NAMALWA (cell line): ENCODE measurements at places on chromosomes 2 and 18.

DNA sequence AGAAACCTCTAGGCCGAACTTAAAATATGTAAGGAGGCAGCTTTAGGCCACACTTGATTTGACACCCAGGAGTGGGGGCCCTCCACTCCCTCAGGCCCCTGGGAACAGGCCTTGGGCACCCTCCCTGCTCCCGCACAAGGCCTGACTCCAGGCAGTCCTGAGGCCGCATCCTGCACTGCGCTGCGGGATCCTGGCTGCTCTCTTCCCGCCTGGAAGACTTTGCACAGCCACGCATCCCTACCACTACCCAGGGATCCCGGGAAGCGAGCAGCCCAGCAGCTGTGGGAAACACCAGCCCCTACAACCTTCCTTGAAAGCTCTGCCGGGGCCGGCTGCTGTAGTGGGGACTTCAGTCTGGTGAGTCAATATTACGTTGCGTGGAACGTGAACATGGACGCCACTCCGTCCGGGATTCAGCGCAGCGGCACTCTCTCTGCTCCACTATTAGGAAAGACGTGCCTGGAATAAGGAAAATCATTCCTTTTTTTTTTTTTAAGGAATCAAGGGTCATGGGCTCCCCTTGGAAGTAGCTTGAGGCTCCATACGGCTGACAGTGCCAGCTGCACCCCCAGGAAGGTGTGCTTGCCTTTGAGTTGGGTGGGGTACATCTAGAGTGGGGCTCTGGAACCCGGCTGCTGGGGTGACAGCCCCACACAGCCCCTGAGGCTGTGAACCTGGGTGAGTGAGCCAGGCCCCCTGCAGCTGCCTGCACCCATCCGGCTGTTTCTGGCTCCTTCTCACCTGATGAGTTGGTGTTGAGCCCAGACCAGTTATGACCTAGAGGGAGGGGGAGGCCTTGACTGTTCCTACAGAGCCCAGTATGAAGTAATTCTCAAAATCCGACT, 119.2 kb upstream of the TMEM18 start:
- no peak for DNase-seq

- DNase-seq, result no peak
These were observed 266.6 kb downstream of the ETAA1 start for GRCh38 chr2:67663776-67664175.

DNA sequence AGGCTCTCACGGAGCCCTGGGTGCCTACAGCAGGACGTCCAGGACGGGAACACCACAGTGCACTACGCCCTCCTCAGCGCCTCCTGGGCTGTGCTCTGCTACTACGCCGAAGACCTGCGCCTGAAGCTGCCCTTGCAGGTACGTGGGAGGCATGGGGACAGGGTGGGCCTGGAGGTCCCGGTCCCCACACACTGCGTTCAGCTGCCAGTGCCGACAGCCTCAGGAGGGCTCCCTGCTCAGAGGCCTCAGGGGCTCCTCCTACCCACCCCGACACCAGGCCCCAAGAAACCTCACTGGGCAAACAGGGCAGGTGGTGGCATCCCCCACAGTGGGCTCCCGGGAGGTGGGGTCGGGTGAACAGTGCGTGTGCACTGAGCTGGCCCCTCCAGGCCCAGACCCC, 10.8 kb downstream of the ANO7 start:
- DNase-seq, result no peak

DNA sequence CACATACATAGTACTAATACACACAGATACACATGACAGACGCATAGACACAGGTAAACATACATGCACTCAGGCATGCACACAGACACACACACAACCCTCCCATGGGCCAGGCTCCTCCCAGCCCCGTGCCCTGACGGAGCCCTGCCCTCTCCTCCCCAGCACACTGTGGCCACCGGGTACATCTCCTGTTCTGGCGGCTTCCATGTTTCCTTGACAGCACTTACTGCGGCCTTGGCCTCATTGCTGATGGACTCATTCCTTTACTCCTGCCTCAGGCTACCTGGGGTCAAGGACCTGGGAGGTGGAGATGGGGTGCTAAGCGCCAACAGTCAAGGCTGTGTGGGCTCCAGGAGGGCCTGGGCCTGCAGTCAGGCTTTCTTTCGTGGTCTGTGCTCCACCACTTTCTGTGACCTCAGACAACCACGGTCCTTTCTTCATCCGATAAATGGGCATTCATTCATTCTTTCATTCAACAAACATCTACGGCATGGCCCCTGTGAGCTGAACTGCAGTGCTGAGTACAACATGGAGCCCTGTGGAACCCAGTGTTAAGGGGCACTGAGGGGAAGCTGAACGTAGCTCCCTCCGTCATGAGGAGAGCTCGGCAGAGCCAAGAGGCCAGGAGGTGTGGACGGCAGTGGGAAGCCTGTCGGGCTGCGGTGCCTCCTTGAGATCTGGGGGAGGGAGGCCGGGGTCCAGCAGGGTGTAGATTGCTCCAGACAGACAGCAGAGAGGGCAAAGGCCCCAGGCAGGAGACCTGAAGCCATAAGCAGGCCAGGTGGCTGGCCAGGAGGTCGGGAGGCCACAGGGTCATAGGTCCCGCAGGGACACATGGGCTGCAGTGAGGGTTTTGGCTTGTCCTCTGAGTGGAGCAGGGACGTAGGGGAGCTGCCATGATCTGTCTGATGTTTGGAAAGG, 190.4 kb upstream of the HDAC4 start:
- DNase-seq, result no peak

DNA sequence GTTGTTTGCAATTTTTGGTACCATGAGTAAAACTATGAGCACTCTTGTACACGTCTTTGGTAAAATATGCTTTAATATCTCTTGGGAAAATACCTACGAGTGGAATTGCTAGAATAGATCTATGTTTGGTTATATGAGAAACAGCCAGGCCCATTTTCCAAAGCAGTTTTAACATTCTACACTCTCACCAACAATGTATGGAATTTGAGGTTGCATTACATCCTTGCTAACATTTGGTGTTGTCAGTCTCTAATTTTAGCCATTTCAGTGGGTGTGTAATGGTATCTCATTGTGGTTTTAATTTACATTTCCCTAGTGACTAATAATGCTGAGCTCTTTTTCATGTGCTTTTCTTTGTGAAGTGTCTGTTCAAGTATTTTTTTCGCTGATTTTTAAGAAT, 118.9 kb upstream of the TCF4 start:
- DNase-seq, result no peak

DNA sequence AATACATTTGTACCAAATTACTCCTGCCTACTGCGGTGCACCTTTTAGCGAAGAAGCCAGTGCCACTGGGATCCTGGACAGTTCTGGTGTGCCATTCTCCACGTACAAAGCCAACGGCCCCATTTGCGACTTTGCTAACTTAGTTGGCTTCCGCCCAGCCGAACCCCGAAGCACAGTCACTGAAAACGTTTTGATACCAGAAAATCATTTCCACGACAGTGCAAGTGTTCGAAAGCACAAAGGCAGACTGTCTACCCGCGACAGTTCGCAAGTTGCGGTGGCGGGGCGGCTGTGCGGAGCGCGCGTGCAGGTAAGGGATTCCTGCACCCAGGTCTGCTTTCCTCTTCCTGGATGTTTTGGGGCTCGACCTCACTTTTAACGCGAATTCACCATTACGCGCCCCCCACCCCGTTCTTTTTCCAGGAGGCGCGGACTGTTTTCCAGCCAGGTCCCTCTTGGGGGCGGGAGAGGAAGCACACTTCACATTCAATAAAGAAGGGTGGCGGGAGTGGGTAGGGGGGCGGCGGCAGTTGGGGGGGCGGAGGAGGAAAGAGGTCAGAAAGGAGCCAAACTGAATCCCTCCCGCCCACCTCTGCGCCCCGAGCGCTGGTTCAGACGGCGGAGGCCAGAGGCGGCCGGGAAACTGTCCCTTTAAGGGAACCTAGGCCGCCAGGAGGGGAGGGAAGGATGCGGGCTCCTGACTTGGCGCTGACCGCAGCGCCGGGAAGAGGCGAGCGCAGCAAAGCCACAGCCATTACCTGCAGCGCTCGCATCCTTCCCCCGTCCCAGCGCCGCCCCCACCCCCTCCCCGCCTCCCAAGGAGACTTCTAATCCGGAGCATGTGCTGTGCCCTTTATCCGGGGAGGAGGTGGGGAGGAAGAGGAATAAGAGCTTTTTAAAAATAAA, 107.4 kb upstream of the KCTD1 start:
- no peak for DNase-seq

- no peak for DNase-seq
These were observed 17.3 kb upstream of the CNDP2 start for GRCh38 chr18:74478880-74479279.

GRCh38 chr2:47033102-47033880, 117.7 kb upstream of the MCFD2 start:
- DNase-seq, result no peak

DNA sequence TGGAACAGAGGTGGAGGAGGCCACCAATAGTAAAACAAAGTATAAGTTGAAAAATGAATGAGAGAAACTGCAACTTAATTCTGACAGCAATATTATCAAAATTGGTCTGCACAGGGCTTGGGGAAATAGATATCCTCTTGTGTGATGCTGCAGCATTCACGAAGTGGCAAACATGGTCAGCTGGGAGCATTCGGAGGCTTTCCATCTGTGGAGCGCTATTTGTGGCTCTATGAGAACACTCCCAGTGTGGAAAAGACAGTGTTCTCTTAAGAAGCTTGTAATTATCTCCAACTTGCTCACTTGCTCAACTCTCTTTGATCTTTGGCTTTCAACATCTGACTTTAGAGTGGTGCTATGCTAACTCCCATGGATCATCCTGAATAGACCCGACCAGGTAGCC, 3.1 kb upstream of the FLACC1 start:
- DNase-seq, result no peak

GRCh38 chr18:58898010-58898799, 33.5 kb downstream of the ZNF532 start:
- no peak for DNase-seq

DNA sequence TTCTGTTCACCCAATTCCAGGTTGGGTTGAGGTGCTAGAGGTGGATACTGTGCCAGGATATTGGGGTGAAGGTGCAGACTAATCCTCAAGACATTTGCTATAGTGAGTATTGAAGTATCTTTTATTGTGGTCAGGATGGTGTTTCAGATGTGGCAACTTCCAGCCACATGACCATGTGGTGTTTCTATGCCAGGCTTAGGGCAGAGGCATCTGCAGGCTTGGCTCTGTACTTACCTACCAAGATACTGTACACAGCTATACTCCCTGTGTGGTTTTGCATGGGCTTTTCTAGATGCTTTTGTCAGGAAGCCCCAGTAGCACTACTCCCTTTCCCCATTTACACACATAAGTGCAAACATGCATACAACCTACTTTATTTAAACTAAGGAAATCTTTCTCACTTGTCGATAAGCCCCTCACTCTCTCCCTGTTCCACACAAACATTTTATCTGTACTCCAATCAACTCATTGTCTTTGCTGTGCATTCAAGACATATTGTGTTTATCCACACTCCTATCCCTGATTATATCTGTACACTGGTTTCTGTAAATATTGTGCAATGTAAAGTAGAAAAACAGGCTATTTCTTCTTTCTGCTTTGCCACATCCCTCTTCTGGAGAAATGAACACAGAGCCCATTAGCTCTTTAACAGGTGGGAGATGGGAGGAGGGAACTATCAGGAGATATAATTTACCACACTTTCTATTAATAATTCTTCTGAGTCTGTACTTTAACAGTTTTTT, 12.3 kb downstream of the ARL6IP6 start:
- DNase-seq, result no peak

DNA sequence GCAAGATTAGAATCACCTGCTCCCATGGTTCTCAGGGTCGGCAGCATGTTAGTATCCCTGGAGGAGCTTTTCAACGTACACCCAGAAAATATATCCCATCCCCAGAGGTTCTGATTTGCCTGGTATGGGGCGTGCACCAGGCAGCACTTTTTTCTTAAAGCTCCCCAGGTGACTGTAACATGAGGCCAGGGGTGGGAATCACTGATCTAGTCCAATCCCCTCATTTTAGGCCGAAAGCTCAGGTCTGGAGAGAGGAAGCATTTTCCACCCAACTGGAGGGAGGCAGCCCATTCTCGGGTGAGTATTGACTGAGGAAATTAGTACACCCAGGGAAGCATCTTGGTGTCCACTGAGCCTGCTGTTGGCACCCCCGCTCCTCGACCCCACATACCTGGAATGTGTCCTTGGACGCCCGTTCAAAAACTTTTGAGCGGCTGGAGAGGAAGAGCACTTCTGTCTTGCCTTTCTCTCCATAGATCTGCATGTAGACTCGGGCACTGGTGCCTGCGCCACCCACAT, 94.3 kb downstream of the LOXHD1 start:
- DNase-seq, result no peak

DNA sequence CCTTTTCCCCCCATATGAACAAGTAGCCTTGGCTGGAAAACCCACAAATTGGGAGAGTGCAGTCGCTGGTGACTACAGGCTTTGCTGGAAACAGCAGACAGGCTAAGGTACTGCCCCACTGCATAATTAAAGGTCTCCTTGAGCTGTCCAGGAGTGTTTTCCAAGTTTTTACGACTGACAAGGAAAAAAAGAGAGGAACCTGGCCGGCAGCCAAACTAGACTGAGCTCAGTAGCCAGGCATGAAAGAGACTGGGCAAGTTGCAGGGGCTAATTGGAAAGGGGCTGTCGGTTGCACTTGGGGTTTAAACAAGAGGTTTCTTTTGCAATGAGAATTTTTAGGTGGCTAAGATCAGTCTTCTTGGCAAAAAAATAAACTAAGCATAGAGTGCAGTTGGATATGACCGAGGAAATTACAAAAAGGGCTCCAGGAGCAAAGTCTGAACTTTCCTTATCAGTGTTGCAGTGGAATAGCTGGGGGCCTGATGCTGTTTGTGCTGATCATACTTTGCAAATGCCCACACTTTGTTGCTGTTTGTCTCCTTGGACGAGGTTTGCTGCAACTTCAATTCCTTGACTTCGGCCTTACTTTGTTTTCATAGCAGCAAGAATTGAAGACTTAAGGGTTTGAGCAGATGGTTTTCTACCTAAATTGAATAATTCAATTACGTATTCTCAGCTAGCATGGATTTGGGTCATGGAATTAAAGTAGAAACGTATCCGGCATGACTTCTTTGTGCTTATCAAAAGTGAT, 2.1 kb downstream of the GULP1 start:
- DNase-seq, result no peak

- DNase-seq, result no peak
These were observed 31.8 kb downstream of the C1D start for GRCh38 chr2:68031043-68031442.

DNA sequence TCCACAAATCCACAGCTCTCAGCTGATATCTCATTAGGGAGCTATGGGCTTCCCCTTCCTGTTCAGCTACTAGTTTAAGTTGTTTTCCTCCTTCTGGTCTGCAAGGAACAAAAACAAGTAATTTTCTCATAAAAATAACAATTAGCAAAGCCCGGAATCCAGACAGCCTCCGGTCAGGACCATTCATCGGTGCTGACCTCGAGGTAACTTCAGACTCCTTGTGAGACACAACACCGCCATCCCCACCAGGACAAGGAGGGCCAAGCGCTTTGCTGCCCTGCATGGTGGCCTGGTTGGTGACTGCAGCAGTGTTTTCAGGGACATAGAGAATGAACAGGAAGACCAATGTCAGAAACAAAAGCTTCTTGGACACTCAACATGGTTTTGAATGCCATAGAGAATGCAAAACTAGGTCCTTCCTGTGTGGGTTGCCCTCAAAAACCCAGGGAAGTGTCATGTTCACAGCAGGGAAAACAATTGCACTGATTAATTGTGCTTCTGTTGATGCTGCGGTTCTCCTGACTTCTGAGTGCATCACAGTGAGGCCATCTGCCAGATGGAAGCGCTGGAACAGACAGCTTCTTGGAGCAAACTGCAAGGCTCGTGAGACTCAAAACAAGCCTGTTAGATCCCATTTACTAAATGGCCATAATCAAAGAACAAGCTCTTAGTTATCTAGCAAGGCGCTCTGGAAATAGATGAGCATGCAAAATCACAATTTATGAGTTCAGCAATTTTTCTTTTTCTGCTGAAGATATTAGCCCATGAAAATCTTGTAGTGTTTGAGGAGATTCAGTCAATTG, 77.1 kb downstream of the HS1BP3 start:
- no peak for DNase-seq
